ENCODE measurements at places on chromosomes 2 and 18.

- no peak for DNase-seq
Measured at GRCh38 chr2:3175568-3175955, 202.1 kb downstream of the EIPR1 start.

- no peak for DNase-seq
Measured at GRCh38 chr18:79320216-79320850, 75.4 kb upstream of the NFATC1 start.

DNA sequence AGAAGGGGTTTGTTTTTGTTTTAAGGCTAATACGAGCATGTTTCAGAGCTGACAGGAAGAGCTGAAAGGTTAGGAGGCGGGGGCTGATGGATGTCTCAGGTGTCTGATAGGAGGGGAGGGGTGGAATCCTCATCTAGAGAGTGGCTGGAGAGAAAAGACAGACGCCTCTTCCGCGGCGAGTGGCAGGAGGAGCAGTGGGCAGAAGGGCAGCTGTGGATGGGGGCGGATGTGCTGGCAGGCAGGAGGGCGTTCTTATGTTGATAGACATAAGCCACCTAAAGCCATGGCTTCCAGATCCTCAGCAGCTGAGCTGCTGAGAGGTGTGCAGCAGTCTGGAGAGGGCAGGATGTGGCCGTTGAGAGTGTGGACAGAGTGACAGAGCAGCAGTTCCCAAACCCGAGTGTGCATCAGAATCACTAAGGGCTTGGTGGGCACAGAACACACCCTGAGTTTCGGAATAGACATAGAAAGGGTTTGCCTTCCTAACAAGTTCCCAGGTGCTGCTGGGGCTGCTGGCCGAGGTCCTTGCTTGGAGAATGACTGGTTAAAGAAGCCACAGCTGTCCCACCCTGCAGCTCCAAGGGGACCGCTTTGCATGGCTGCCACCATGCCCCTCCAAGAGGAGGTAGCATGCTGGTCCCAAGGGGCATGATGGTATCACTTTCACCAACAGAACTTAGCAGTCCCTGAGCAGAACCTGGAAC is 3.0 kb upstream of the ITM2C start:
- DNase-seq = no peak

DNA sequence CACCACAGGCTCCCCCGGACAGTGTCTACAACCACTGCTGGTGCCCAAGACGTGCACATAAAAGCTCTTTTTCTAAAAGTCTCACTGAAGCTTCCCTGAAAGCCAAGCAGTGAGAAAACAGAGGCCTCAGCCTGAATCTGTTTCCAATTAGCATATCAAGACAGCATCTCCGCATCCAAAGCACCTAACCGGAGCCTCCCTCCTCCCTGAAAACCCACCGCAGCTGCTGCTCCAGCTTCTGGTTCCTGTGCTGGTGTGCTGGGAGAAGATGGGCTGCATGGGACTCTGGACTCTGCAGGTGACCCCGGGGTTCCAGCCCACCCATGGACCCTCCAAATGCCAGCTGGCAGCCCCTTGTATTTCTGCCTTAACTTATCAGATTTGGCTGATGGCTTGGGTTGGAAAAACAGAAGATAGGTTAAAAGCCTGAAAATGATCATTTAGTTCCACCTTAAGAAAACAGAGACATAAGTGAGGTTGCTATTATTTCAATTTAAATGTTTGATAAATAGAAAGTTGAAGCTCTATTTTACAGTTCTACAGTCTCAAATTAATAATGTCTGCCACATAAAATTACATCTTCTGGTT is 103.3 kb downstream of the TMEM18 start:
- no peak for DNase-seq

- no peak for DNase-seq
Measured at GRCh38 chr2:213834331-213834730, 550.1 kb downstream of the SPAG16 start.

All from dorsolateral prefrontal cortex (tissue), 122 donors.